ENCODE measurements at places on chromosomes 2 and 18.

GRCh38 chr18:78733762-78734613, 245.6 kb upstream of the SALL3 start:
- no peak overlapping the region for H3K4me3 ChIP-seq
- H3K36me3 ChIP-seq = no peaks in the 10 kb centered on the region
- no peaks in the 10 kb centered on the region for H3K4me1 ChIP-seq
- H3K27ac ChIP-seq = no peak overlapping the region
- no peaks in the 10 kb centered on the region for H3K27me3 ChIP-seq

DNA sequence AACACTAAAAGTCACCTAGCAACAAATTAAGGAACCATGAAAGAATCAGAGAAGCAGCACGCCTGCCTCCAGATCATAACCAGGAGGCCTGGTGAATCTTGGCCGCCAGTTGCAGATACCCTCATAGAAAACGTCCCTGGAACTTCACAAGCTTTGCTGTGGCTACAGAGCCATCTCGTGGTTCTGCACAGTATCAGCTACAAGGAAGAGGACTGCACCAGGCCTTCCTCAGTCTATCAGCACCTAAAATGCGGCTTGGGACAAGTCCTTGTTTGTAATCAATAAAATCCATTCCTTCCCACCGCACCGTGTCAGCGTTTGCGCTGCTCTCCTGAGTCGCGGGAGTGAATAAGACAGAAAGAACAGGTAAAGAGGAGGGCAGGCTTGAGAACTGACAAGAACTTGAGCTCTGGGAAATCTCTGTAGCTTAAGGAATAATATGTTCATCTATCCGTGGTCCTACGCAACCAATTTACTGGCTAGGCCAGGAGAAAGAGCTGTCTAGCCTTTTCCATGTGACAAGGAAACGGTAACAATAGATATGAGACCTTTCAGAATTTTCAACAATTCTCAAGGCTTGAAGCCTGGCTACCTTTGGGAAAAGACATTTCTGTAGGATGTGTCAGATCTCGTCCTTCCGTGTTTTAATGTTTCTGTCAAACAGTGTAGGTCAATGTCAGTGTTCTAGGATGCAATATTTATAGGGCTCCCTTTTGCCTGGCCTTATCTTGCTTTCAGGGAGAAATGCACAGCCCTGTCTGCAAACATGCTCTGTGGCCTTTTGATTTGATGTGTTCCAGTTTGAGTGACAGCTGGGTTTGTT, 128.5 kb upstream of the RAB12 start:
- H3K36me3 ChIP-seq = no peaks in the 10 kb centered on the region
- no peak overlapping the region for H3K4me3 ChIP-seq
- no peak overlapping the region for H3K27ac ChIP-seq

DNA sequence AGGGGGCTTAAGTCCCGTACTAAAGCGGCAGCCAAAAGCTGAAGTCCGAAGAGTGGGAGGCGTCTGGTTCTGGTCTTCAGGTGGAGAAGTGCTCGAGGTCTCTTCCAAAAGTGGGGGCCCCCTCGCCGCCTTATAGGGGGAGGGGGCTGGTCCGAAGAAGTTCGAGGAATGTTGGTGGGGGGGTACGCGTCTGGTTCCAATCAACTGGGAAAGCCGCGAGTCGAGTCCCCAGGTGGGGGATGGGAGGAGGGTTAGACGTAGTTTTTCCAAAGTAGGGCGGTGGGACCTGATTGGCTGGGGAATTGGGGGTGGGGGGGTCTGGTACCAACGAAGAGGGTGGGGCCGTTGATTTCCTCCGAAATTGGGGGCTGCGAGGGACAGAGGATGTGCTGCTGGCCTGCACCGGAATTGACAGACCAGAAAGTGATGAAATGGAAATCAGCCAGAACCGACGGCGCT, 594 bp downstream of the ITM2C start:
- no peaks in the 10 kb centered on the region for H3K27me3 ChIP-seq
- H3K27ac ChIP-seq = peak overlapping the region; percentile 72
- DNase-seq = no peak
- H3K36me3 ChIP-seq = no peaks in the 10 kb centered on the region

GRCh38 chr2:79771493-79771892, 258.6 kb downstream of the CTNNA2 start:
- no peak for DNase-seq
- H3K4me1 ChIP-seq = no peaks in the 10 kb centered on the region
- no peaks in the 10 kb centered on the region for H3K36me3 ChIP-seq
- H3K27me3 ChIP-seq = no peaks in the 10 kb centered on the region
- no peak overlapping the region for H3K27ac ChIP-seq

- H3K4me3 ChIP-seq = no peak overlapping the region
- no peaks in the 10 kb centered on the region for H3K4me1 ChIP-seq
- H3K27me3 ChIP-seq = no peaks in the 10 kb centered on the region
- H3K36me3 ChIP-seq = no peaks in the 10 kb centered on the region
- DNase-seq = no peak
Measured at GRCh38 chr2:166628478-166629136, 134.6 kb upstream of the SCN7A start.

DNA sequence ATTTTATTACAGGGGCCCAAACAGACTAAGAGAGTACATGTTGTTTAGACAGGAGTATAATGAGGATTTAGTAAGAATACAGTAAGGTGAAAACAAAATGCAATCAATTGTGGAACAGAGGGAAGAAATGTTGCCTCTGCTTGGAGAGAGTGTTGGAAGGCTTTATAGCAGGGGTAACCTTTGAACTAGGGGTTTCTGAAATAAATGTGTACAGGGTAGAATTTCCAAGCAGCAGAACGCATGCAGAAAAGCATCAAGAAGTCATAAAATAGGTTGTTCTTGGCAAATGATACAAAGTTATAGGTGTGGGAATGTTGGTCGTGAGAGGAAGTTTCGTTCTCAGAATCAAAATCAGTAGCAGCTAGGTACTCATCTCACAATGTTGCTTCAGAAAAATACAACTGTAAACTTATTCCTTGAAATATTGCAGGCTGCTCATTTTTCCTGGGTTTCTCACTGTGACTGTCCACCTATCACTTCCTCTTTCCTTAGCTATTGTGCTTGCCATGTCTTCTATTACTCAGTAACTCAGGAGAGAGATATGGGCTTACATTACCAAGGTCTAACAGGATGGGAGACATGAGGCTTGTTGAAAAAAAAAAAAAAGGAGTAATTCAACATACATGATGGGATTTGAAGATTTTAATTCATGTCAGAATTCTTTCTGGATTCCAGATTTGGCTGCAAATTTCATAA, 17.1 kb upstream of the HNMT start:
- no peaks in the 10 kb centered on the region for H3K27me3 ChIP-seq
- DNase-seq = no peak

- no peak overlapping the region for H3K27ac ChIP-seq
- no peak for DNase-seq
- H3K4me3 ChIP-seq = no peak overlapping the region
- H3K27me3 ChIP-seq = no peaks in the 10 kb centered on the region
- no peaks in the 10 kb centered on the region for H3K36me3 ChIP-seq
Measured at GRCh38 chr2:164887434-164888144, 46.0 kb upstream of the COBLL1 start.

- H3K27me3 ChIP-seq = no peaks in the 10 kb centered on the region
- no peaks in the 10 kb centered on the region for H3K36me3 ChIP-seq
- no peak for DNase-seq
- H3K27ac ChIP-seq = no peak overlapping the region
- H3K4me1 ChIP-seq = no peaks in the 10 kb centered on the region
Measured at GRCh38 chr18:59540780-59541179, 156.4 kb downstream of the CCBE1 start.

- no peak overlapping the region for H3K4me3 ChIP-seq
- H3K36me3 ChIP-seq = no peaks in the 10 kb centered on the region
- peaks cover 6% of the 10 kb centered on the region for H3K4me1 ChIP-seq
- DNase-seq = no peak
Measured at GRCh38 chr18:72542342-72542741, 1.8 kb downstream of the CBLN2 start.

All from upper lobe of left lung (tissue), 6 donors.